Cortex of kidney (tissue), 1 donor: ENCODE measurements at places on chromosomes 7 and 10.

DNA sequence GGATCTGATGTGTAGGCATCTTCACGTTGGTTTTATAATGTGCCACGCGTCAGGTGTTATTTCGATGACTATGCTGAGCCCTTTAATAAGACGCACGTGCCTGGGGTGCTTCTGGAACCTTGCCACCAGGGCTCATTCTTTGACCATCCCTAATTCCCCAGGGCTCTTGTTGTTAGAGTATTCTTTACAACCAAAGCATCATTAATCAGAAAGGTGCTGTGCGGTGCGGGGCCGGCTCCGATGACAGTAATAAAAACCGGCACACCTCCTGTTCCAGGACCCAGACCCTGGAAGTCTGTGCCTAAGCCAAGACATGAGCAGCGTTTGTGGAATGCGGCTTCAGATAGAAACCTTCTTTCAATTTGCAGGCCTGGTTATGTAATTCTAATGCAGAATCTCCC is 58.4 kb downstream of the MGMT start:
- DNase-seq, result no peak

DNA sequence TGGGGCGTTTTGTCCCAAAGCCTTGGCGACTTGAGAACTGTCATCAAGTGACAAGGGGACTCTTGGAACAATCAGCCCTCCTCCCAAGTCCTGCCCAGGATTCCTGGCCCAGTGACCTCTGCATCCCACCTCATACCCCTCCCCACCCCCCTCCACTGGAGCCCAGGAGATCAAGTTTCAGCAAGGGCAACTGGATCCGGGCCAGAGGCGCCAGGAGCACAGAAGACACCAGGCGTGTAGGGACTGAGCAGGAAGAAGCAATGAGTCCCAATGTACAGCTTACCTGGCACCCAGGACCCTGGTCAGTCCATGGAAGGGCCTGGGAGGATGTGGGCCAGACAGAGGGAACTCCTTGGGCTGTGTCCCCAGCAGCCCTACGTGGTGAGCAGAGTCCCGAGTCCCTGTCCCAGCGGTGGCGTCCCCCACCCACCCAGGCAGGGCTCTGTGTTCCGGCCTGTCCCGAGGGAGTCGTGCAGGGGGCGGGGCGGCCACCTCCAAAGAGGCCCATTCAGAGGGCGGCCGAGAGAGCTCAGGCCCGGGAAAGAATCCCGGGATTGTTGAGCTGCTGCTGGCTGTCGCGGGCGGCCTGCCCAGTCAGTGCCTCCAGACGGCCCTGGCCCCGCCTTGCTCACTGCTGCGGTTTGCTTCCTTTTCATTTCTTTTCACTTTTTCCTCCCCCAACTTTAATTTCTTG is 254.1 kb downstream of the TNS3 start:
- DNase-seq, result no peak

DNA sequence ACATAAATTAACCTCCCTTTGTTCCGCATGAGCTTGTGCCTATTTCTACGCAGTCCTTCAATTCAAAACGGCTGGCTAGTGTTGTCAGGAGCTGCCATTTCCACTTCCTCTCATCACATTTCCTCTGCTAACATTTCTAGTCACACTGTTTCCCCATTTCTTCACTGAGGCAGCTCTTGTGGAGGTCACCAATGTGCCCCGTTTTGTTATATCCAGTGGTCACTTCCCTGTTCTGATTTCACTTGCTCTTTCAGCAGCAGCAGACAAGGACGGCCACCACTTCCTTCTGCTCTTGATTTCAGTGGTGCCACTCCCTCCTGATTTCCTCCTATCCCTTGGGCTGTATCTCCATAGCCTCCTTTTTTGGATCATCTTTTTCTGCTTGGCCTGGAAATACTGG is 64.8 kb upstream of the SEC61G start:
- DNase-seq, result no peak

DNA sequence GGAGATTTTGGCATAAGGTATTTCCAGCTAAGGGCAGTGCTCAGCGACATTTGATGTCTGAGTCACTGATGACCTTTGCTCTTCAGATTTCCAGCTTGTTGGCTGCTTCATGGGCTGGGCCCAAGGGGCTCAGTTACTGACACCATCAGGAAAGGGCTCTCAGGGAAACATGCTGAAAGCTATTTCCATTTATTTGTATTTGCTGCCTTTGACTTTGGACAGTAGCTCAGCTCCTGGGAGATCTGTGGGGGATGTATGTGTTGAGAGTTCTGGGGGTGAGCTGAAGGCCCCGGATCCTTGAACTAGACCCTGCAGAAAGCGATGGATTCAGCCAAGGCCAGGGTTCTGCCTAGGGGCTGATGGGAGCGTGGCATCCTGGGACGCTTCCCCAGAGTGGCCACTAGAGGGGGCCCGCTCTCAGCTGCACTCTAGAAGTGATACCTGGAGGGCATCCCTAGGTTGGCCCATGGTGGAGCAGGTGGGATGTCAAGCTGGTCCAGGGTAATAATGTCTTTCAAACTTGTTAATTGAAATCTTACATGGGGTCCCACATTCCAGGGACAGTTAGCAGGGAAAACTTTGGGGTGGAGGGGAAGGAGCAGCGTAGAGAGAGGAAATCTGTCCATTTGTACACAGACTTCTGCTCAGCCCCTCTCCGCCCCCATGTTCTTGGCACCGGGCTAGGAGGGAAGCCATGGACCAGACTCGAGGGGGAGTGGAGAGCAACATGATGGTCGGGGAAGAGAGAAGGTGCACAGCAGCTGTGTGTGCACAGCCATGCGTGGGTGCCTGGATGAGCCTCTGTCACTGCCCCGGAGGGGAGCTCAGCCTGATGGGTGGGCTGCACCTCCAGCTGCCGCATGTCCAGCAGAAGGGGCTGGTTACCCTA is 3.0 kb upstream of the BTBD16 start:
- DNase-seq, result no peak

- no peak for DNase-seq
Measured at GRCh38 chr7:44484482-44485313, 5.8 kb downstream of the NUDCD3 start.

DNA sequence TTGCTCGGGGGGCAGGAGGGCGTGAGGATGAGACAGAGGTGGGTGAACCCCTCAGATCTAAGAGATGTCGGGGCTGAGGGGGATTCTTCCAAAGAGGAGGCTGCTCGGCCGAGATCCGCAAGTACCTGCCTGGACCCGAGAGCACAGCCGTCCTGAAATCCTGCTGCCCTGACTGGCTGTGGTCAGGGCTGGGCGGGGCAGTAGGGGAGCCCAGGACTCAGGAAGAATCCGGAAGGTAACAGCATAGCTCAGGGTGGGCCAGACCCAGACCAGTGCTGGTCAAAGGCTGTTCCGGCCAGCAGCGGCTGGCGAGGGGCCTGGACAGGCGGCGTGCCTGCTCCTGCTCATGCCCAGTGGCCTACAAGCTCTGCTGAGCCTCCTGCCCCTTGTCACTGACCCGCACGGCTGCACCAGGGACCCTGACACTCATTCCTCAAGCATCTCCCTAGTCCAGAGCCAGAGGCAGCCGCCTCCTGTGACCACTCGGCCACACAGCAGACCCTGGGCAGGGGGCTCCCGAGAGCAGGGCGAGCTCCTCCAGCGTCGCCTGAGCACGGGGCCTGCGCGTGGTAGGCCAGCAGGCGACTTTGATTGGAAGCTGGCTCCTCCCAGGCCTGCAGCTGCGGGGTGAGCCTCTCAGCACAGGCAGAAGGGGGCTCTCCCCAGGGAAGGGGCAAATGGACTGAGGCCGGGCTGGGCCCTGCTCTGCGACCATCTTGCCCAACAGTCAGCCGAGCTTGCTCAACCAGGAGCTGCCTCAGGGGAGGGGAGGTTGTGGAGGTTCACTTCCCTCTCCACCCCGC is 3.1 kb upstream of the ADAP1 start:
- no peak for DNase-seq

- DNase-seq, result no peak
Measured at GRCh38 chr10:52484206-52485065, 170.4 kb downstream of the DKK1 start.
